Lung (tissue), 17 donors: ENCODE measurements at places on chromosomes 11 and 22. TPM values are rescaled to one million over a fixed set of nuclear protein-coding genes. Genes with fewer than 3 reads are reported as not detected.

MMP13 gene
- total RNA-seq: 0.09 TPM

KCNJ4 gene
- not detected for total RNA-seq

C11orf97 gene
- 6.3 TPM for total RNA-seq

MAPK12 gene
- 10.4 TPM for total RNA-seq

RFPL1 gene
- total RNA-seq: not detected

ALX4 gene
- total RNA-seq: 0.06 TPM

TEX54 gene
- total RNA-seq: not detected
